ENCODE measurements at places on chromosomes 16 and 17.

- DNase-seq, result no peak
These were observed 329 bp downstream of the KPNB1 start for GRCh38 chr17:47649972-47650524.

- no peak for DNase-seq
These were observed 42.4 kb downstream of the WDR59 start for GRCh38 chr16:74942566-74942965.

DNA sequence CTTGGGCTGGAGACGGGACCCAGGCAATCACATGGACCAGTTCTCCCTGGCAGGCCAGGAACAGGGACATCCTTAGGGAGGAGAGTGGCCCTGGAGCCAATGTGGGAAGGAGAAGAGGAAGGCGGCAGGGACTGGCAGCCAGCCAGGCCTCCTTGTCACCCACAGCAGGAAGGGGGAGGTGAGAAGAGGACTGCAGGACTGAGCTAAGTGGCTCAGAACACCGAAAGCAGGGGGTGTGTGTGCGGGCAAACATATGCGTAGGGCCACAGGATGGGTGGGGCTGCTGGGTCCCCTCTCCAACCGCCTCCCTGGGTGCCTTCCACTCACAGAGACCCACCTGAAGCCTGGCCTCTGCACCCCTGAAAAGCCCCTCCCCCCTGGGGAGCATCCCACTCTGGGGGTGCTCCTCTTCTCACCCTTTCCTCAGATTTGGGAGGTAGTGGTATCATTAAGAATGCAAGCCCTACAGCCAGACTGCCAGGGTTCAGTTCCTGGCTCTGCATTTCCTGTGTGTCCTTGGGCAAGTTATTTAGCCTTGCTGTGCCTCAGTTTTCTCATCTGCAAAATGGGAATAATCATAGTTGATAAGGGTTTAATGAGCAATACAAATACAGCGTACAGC, 8.1 kb downstream of the PNMT start:
- DNase-seq, result peak; percentile 88

DNA sequence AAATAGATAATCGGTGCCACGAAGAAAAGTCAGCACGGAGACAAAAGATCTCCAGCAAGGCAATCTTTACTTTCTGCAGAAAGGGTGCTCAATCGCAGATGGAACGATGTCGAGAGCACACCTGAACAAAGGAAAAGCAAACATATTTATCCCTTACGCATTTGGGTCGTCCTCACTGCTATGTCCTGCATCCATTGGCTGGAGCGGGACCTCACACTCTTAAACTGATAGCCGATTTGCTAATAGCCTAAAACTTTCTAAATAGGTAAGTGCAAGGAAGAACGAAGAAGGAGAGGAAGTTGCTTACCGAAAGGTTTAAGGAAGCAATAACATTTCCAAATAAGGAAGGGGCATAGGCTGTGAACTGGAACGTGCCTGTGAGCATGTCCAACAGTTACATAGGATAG, 1.2 kb upstream of the AKAP10 start:
- DNase-seq, result no peak
